ENCODE measurements at places on chromosomes 6 and 20.

DNA sequence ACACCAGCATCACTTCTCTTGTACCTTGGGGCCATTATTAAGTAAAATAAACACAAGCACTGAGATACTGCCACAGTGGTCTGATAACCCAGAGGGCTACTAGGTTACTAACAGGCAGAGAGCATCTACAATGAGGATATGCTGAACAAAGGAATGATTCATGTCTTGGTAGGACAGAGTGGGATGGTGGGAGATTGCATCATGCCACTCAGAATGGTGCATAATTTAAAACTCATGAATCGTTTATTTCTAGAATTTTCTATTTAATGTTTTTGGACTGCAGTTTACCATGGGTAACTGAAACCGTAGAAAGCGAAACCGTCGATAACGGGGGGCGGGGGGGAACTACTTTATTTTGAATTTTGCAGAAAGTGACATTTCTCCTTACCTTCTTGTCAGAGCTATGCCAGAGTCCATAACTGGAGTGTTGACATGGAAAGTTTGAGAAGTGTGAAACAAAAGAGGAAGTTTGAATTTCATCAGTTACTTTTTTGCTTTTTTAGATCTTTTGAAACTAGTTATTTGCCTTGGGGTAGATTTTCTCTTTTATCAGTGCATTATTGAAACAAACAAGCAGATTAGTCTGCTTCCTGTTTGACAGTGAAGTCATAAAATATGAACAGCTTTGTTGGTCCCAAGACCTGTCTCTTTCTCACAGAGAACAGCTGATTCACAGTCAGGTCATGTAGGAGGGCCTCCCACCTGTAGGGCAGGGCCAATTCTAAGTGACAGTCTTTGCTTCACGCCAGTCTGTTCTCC lies 124.9 kb downstream of the KLHL32 start:
- DNase-seq, result no peak

GRCh38 chr6:115618256-115618655 lies 442.4 kb downstream of the FRK start:
- DNase-seq, result no peak

DNA sequence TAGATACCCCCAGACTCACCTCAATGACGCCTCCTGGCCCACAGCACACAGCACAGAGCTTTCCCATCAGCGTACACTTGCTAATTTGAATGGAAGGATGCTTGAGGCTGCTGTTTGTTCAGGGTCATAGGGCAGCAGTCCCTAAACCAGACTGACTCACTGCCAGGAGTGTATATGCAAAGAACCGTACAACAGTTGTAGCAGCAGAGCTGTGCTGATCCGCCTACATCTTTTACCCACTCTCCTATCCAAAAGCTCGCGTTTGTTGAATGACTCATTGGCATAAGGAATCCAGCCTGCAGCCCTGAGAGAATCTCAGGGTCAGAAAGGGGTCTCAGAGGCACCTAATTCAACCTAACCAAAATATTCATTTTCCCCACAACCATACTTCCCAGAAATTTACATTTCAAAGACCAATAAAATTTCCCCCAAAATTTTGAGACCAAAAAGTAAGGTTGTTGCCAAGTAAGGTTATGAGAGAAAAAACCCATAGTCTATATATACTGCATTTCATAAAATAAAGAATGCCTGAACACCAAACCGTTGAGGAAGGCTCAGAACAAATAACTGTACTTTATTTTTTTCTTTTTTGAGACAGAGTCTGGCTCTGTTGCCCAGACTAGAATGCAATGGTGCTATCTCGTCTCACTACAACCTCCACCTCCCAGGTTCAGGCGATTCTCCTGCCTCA lies 35.3 kb upstream of the CCND3 start:
- no peak for DNase-seq

DNA sequence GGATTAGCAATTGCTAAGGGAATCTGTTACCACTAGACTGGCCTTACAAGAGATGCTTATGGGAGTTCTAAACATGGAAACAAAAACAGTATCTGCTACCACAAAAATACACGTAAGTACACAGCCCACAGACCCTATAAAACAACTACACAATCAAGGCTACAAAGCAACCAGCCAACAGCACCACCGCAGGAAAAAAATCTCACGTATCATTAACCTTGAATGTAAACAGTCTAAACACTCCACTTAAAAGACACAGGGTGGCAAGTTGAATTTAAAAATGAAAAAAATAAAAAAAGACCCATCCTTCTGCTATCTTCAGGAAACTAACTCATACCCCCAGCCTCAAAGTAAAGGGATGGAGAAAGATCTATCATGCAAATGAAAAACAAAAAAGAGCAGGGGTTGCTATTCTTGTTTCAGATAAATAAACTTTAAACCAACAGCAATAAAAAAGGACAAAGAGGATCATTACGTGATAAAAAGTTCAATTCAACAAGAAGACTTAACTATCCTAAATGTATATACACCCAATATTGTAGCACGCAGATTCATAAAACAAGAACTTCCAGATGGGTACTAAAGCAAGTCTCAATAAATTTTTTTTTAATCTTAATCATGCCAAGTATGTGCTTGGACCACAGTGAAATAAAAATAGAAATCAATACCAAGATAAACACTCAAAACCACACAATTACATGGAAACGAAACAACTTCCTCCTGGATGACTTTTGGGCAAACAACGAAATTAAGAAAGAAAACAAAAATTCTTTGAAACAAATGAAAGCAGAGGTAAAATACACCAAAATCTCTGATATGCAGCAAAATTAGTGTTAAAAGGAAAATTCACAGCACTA lies 52.3 kb downstream of the RNGTT start:
- no peak for DNase-seq

GRCh38 chr6:40614671-40615070 lies 27.5 kb upstream of the LRFN2 start:
- DNase-seq, result no peak

GRCh38 chr6:16241321-16241689 lies 2.9 kb downstream of the GMPR start:
- DNase-seq, result no peak

GRCh38 chr6:3707024-3707423 lies 44.5 kb downstream of the PXDC1 start:
- DNase-seq, result no peak

DNA sequence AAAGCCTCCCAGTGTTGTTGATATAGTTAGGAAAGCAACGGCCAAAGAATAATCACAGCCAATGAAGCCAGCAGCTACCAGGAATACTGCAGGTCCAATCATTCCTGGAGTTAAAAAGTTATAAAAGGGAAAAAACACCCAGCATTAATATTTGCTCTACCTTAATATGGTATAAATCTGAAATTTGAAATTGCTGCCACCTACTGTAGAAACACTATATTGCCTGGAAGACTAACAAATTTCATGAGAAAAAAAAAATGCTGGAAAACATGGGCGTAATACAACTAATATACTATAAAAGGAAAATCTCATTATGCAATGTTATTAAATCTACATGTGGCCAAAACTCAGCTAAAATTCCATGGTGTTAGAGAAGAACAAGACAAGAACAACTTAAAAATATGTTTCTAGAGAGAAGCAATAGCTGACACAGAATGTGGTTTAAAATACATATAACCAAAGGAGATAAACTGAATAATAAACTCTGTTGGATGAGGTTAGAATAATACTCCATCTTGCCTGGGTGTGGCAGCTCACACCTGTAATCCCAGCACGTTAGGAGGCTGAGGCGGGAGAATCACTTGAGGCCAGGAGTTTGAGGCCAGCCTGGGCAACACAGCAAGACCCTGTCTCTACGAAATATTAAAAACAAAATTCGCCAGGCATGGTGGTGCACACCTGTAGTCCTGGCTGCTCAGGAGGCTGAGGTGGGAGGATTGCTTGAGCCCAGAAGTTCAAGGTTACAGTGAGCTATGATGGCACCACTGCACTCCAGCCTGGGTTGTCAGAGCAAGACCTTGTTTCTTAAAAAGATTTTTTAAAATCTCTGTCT lies 43.1 kb downstream of the SLC17A5 start:
- DNase-seq, result no peak

- no peak for DNase-seq
Measured at GRCh38 chr20:58868795-58869194, 16.3 kb downstream of the GNAS start.

- DNase-seq, result no peak
Measured at GRCh38 chr20:10701607-10702006, 27.8 kb upstream of the JAG1 start.

DNA sequence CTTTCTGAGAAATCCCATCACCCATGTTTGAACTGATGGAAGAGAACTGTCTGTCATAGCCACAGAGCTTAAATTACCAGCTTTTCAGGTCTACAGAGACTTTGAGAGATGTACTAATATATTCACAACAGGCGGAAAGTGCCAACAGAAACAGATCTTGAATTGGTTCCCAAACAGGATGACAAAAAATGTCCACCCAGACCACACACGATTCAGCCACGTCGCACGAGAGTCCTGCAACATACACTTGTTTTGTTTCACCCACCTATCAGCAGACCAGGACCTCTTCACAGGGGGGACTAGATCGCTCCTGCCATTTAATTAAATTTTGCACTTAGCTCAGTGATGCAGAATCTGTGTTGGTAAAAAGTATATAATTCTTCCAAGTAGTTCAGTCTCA lies 187.1 kb upstream of the CEP162 start:
- no peak for DNase-seq

DNA sequence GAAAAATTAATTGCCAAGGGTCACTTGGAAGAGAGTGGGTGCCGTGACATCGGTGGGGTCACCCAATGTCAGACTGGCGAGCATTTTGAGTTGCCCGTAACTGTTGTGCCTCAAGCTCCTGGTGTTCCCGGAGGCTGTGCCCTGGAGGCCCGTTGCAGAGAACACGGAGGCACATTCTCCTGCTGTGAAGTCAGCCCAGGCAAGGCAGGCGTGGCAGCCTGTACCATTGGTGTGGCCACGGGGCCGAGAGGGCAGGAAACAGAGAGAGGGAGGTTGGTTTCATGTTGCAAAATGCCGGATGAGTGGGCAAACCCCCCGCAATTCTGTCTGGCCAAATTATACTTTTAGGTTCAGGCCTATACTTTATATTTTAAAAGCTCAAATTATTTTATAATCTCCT lies 81.2 kb downstream of the THBS2 start:
- no peak for DNase-seq

DNA sequence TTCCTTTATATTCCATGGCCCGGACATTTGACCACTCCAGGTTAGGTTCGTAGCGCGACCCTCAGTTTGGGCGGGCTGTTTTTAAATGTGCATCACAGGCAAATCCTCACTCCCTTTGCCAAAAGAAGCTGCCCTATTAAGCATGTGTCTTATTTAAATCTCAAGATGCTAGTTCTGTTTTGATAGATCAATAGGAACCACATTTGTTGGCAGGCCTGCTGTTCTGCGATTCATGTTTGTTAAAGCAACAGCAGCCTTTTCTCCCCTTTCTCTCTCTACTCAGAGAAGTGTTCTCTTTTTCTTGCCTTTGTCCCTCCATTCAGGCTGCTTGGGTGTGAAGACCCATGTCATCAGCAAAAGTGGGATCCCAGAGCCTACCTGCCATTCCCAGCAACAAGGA lies 212.0 kb upstream of the SSTR4 start:
- no peak for DNase-seq

DNA sequence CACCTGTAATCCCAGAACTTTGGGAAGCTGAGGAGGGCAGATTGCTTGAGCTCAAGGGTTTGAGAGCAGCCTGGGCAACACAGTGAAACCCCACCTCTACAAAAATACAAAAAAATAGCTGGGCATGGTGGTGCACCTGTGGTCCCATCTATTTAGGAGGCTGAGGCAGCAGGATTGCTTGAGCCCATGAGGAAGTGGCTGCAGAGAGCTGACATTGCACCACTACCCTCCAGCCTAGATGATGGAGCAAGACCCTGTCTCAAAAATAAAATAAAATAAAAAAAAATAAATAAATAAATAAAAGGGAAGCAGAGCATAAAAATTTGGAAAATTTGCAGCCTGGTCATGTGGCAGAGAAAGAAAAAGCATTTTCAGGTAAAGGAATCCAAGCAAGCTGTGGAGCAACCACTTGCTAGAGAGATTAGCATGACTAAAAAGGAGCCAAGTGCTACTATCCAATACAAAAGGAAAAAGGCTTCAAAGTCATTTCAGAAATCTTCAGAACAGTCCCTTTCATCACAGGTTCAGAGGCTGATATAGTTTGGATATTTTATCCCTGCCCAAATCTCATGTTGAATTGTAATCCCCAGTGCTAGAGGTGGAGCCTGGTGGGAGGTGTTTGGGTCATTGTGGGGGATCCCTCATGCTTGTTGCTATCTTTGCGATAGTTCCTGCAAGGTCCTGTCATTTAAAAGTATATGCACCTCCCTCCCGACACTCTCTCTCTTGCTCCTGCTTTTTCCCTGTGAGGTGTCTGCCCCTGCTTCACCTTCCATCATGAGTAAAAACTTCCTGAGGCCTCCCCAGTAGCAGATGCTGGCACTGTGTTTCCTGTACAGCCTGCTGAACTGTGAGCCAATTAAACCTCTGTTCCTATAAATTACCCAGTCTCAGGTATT lies 11.2 kb upstream of the TTK start:
- no peak for DNase-seq

DNA sequence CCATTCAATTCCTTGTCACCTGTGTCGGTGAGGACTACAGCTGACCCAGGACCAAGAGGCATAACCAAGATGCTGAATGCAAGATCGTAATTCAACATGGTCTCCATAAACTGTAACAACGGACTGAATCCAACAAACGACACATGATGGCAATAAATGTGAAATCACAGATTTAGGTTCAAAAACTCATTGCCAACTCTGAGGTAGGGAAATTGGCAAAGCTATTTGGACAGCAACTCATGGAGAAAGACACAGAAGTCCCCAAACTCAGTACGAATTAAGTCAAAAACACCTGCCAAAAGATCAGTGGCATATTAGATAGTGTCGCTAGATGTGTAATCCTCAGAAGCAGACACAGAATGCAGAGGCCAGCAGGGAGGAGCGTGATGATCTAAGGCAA lies 25.0 kb downstream of the CPNE5 start:
- DNase-seq, result no peak
